ENCODE measurements at places on chromosomes 1 and 21.
A peak's percentile ranks its signal among the peaks of the same experiment; 100 is the strongest.

DNA sequence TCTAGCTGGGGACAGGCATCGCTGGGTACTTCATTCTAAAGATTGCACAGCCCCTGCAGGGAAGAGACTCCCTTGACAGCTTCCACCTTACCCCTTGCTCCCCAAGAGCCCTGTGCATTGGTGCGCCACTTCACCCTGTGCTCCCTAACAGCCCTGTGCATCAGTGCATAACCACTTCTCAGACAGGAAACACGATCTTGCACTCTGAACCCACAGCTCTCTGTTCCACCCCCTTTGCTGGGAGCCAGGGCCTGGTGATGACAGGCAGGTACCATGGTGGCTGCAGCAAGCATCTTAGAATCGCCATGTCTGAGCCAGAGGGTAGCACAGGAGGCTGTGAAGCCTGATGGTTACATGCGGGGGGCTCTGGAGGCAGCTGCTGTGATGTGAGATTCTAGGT is 5.0 kb downstream of the ALPL start:
- no peak for DNase-seq

DNA sequence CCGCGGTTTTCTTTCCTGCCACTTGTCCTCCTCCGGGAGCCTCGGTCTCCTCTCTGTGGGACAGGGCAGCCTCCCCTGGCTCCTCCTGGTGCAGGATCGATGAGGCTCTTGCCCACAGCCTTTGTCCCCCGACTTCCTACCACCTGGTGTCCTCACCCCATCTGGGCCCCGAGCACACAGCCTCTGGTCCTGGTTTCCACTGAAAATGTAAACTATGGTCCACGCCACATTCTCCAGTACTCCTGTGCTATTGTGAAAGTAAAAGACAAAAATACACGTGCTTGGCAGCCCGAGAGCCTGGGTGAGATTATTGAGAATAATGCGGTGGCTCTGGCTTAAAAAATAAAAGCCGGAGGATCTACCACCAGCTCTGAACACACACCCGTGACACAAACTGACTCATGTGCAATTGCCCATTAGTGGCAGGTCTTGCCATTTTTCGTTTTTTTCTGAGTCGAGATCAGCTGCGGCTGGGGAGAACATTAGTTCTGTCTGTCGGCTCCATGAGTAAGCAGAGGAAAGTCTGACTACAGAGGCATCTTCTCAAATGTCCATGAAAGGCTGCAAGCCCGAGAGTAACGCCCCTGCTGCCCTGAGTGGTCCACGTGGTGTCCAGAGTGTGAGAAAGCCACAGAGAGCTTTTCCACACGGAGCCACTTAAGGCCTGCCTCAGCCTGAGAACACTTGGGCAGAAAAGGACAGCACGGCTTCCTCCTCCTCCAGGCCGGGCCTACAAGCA is 5.7 kb upstream of the COL6A2 start:
- DNase-seq: no peak

GRCh38 chr1:22737374-22738068 is 26.9 kb downstream of the EPHB2 start:
- no peak for DNase-seq

DNA sequence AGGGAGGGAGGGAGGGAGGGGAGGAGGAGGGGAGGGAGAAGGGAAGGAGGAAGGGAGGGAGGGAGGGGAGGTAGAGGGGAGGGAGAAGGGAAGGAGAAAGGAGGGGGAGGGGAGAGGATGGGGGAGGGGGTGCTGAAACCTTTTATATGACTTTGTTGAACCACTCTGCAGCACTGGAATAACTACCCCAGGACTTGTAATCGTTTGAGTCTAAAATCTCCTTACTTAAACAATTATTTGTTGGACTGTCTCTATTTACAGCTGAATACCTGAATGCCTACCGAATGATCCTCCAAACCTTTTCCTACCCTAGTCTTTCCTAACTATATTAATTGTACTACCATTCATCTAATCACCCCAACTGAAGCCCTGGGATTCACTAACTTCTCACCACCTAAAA is 181.8 kb downstream of the TPR start:
- no peak for DNase-seq

DNA sequence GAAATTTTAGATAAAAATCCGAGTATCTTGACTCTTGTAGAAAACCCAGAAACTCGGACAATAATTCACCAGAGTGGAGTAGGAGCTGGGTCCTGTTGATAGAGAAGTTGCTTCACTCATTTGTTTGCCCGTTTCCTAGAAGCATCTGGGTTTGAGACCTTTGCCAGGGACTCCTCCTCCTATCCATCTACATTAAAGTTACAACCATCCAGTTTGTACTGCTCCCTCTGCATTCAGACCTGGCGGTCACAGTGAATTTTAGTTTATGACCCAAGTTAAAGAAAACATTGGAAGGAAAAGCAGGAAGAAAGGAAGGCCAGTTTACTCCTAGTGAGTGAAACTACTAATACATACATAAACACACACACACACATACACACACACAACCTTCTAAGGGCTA is 64.6 kb downstream of the CLDN17 start:
- no peak for DNase-seq

GRCh38 chr1:8422510-8423268 is 104.8 kb downstream of the SLC45A1 start:
- no peak for DNase-seq

GRCh38 chr1:44237721-44238457 is 24.6 kb downstream of the DMAP1 start:
- peak; percentile 26 for DNase-seq

GRCh38 chr1:37561133-37562132 is 4.7 kb downstream of the DNALI1 start:
- DNase-seq: peak; percentile 31

GRCh38 chr1:47727051-47727696 is 270.0 kb downstream of the TRABD2B start:
- DNase-seq: no peak

DNA sequence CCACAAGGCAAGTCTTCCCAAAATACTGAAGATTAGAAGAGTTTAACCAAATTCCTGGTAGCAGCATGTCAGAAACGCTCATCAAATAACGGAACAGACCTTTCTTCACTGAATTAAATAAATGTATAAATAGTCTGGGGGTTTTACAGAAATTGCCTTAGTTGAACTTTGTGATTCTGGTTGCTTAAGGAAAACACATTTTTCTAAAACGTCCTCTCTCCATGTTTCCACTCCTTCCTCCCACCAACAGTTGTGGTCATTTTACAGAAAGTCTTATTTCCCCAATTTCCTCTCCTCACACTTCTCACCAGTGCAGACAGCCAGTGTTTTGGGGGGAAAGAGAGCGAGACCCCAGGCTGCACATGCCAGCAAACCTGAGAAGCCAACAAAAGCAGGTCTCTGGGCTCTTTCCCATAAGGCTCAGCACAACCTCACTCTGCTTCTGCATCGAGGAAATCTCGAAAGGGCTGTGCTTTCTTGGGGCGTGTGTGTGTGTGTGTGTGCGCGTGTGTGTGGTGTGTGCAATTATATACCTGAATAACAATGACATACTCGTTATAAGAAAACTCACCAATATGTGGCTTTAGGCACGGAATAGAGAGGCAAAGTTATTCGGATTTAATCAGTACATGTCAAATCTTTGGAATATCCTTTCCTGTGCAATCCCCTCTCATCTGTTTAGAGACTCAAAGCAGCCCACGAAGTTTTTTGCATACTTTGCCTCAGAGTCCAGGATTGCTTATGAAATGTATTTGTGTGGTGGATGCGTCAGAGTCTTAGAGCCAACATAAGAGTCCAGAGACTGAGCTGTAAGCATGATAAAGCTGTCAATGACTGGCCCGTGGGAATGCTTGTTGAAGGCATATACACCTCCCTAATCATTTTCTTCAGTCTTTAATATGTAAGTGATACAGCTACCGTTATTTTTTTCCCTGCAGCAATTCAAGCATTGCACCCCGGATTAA is 2.0 kb downstream of the KCNJ15 start:
- DNase-seq: no peak

DNA sequence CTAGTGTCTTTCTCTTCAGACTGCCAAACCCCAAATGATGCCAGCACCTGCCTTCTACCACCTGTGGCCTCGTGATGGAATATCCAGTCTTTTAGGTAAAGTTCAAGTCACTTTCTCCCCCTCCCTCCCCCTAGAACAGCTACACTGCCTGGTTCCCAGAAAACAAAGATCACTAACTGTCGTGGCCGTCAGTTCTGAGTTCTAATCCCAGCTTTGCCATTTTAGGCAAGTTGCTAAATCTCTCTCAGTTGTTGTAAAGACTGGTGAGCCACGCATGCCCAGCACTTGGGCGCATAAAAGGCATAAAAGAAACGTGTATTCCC is 648 bp upstream of the TRAPPC3 start:
- no peak for DNase-seq

DNA sequence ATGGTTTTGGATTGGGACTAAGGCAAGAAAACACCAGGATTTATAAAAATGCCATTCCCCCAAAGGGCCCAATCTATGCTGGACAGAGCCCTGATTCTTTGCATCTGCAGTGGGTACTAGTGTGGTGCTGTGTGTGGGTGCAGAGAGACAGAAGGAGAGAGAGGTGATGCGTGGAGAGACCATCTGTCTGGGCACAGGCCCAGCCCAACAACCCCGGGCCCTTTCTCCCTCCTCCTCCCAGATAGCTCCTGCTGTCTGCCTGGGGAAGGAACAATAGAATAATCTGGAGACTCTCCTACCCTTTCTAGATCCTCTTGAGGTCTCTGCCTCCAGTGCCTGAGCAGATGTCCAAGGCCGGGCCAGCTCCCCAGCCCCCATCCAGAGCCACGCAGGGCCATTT is 15.1 kb downstream of the KIAA1614 start:
- no peak for DNase-seq

DNA sequence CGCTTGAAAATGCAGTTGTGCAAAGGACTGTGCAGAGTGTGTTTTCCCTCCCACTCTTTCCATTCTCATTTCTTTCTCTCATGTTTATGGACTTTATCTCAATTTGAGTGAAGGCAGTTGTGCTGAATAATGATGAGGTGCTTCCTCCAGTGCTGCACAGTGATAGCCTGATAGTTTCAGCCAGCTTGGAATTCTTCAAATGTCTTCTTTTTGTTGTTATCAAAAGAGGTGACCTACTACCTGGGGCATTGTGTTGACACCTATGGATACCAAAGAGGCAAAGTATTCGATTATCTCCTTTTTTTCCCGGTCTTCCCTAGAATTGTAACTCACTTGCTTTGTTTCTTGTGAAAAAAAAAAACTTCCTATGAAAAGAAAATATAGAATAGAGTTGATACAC is 132.6 kb upstream of the ESRRG start:
- no peak for DNase-seq

DNA sequence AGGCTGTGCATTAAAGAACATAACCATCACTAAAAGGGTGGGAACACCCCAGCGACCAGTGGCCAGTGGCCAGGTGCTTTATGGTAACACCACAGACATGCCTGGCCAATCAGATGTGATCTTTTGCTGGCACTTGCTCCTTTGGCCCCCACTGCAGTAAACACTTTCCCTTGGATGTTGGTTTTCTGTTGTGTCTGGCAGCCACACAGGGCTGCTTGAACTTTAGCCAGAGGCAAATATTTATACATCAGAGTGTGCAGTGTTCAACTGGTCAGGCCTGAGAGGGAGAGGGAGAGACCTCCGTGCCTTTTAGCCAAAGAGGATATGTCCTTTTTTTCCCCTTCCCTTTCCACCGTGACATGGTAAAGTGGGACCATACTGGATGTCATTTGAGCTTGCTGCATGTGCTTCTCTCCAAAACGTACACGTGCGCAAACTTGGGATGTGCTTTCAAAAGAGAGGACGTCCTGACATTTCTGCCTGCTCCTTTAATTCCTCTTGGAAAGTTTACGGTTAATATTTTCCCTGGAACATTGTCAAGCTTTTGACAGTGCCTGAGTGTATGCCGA is 101.2 kb downstream of the NFIA start:
- DNase-seq: no peak

- no peak for DNase-seq
These were observed 557.3 kb downstream of the USP25 start for GRCh38 chr21:16287046-16287445.

DNA sequence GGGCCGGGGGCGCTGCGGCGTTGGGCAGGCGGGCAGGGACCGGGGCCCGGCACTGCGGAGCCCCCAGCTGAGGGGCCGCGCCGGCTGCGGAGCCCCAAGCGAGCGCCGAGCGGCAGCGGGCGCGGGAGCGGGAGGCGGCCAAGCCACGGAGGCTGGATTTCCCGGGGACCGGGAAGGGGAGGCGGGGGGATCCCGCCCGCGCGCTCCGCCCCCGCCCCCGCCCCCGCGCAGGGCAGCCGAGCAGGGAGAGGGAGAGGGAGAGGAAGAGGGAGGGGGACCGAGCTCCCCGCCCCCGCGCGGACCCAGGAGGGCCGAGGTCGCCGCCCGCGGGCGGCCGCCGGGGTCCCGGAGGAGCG is at the start of gene DLGAP3:
DLGAP3 (minus strand) TSS at position 154 of the 356 bp plus-strand sequence. CDS start 24,267 bp downstream, outside the sequence.
- DNase-seq: no peak

GRCh38 chr1:8879464-8879921 is 1.0 kb upstream of the ENO1 start:
- DNase-seq: no peak

- DNase-seq: no peak
These were observed 1.2 kb downstream of the ETV3 start for GRCh38 chr1:157137046-157137407.

GRCh38 chr1:116323491-116323890 is 49.6 kb upstream of the ATP1A1 start:
- no peak for DNase-seq

GRCh38 chr1:152003846-152004442 is 10.3 kb upstream of the S100A10 start:
- DNase-seq: no peak

GRCh38 chr21:31781737-31782136 is 49.8 kb upstream of the SCAF4 start:
- DNase-seq: no peak

- no peak for DNase-seq
These were observed 41.6 kb downstream of the MATN1 start for GRCh38 chr1:30681782-30682181.

DNA sequence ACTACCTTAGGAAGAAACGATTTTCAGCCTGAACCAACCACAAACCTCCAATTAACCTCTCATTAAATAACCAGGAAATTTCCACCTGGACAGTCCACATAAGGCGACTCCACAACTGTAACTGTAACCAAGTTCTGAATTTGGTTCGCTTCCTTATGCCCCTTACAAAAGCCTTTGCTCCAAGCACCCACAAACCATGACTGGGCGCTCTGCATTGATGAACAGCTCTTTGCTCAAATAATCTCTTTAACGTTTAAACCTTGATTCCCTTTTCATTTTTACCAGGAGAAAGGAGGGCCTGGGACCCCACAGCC is 38.2 kb upstream of the ZNF124 start:
- DNase-seq: no peak

GRCh38 chr1:231418101-231418740 is 3.9 kb downstream of the EGLN1 start:
- DNase-seq: no peak

GRCh38 chr1:234925440-234926263 is 203.0 kb downstream of the TOMM20 start:
- no peak for DNase-seq

- peak; percentile 66 for DNase-seq
These were observed 15.1 kb downstream of the BLACAT1 start for GRCh38 chr1:205440476-205441317.

Measured in stimulated activated CD4-positive, alpha-beta T cell treated with anti-CD3 and anti-CD28 coated beads, TNF-alpha, amount 100 ng/mL, for 48 hours (primary cell).